ENCODE measurements at places on chromosomes 3 and 15.

GRCh38 chr3:52831500-52832301 is 1.2 kb upstream of the ITIH4 start:
- DNase-seq: no peak

- no peak for DNase-seq
Observed at GRCh38 chr3:72100080-72100511, 315.1 kb upstream of the PROK2 start.

DNA sequence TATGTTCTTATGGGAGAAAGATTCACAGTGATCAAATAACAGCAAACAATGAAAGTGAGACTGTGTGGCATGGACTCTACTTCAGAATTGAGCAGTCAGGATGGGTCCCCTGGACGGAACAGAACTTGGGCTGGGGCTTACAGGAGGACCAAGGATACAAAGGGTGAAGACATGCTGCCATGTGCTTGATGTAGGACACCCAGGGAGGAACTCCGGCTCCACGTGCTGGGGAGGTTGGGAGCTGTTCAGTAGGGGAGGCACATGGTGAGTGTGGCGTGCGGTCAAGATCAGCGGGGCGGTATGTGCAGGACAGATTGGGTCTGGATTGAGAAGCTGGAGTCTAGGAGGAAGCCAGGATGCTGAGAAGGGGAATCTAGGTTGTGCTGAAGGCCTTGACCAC is 32.6 kb downstream of the PPCDC start:
- DNase-seq: no peak

DNA sequence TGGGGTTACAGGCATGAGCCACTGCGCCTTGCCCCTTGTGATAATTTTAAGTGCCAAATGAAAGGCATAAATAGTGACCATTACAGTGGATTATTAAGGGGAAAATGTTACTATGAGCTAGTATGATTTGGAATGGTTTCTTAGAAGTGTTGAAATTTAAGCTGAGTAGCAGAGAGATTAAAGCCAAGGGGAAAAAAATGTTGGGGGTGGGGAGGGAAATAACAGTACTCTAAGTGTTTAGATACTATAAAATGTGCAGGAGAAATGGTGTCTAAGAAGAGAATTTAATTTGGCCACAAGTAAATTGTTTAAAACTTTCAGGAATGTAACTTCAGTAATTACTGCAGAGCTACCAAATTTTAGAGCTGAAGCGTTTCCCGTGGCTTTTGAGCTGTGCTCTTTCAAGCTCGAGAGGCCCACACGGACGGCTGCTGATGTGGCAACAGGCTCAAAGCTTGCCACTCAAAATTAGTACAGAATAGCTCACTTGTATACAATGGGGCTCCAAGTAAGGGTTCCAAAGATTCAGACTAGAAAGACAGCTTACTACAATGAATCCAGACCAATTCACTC is 23.9 kb upstream of the SLC12A8 start:
- no peak for DNase-seq

DNA sequence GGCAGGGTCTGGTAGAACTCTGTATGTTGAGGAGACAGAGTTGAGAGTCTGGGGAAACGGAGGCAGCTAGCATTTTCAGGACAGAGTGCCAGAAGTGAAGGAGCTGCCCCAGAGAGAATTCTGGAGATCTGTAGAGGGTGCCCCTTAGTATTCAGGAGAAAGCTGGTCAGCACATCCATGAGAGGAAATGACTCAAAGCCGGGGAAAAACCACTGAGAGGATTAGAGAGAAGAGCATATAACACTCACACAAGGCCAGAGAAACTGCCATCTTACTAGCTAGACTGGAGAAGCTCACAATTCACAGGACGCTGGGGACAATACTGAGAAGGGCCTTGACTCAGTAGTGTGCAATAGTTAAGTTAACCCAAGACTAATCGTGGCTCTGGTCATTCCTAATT is 75.7 kb upstream of the DPPA4 start:
- no peak for DNase-seq

GRCh38 chr3:195571361-195571760 is 12.4 kb downstream of the APOD start:
- no peak for DNase-seq

- no peak for DNase-seq
Observed at GRCh38 chr3:123258359-123258758, 56.6 kb downstream of the SEC22A start.

- no peak for DNase-seq
Observed at GRCh38 chr15:73754461-73754860, 1.3 kb upstream of the INSYN1 start.

GRCh38 chr3:71025516-71025915 is 558.0 kb downstream of the FOXP1 start:
- DNase-seq: no peak
